ENCODE measurements at places on chromosomes 11 and 22.
A peak's percentile ranks its signal among the peaks of the same experiment; 100 is the strongest.

DNA sequence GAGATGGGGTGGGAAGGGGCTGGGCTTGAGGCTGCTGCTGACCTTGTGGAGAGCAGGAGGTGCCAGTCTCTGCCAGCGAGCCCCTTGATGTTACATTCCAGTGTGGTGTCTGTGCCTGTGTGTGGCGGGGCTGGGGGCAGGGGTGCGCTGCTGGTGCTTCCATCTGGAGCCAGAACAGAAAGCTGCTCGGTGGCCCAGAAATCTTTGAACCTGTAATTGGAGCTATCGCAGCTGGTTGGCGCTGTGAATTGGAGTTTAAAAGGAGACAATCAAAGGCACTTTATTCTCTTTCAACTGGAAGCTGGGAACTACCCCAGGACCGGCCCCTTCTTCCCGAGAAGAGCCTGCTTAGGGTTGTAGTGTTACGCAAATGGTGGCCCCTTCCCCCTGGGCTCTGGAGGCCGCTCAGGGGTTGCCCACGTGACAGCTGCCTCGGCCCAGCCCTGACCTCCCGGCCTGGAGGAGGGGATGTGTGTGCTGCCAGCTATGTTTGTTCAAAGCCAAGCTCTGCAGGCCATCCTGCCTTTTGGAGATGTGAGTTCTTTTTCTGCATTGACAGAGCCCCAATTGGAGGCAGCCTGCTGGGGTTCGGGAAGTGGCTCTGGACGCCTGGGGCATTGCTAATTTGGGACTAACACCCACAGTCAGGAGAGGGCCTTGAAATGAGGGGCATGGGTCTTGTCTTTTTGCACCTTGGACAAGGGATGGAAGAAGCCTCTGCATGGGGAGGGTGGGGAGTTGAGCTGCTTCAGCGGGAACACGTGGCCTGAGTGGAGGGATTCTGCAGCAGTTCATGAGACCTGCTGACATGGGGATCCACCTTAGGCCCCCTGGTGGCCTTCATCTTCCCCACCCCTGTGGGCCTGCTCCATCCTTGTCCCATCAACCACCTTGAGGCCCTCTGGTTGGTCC, 14.0 kb upstream of the ARSA start:
- DNase-seq, result no peak

GRCh38 chr11:64409707-64410403, 50.9 kb downstream of the RPS6KA4 start:
- DNase-seq, result no peak

DNA sequence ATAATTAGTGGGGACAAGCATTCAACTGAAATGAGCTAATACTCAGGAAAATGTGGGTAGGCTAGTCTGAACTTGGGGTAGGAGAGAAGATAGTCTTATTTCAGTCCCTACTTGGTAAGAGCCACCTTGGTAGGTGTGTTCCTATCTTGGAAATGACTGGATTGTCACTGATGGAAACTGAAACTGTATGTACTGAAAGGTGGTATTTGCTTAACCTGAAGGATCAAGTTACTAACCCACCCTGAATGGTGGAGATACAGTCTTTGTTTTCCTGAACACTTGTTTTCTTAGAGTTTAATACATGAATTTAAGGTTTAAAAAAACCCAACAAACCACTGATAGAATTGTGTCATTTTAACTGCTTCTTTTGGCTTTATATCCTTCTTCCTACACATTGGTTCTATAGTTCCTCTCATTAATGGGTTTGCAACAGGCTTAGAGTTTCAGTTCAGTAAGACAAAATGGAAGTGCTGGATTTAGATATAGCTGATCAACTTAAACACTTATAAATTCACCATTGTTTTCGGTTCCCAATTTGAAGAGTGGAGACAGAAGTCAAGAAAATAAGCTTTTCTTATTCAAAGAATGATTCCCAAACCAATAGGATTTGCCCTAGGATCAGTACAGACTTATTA, 4.2 kb downstream of the FAR1 start:
- no peak for DNase-seq

GRCh38 chr11:103464420-103464819, 355.2 kb downstream of the DYNC2H1 start:
- DNase-seq, result no peak

GRCh38 chr11:117501237-117501898, 173.7 kb downstream of the CEP164 start:
- no peak for DNase-seq

- no peak for DNase-seq
Measured at GRCh38 chr22:49070501-49070900, 757.2 kb downstream of the BRD1 start.

GRCh38 chr11:94958121-94958696, 15.1 kb downstream of the CWC15 start:
- no peak for DNase-seq

DNA sequence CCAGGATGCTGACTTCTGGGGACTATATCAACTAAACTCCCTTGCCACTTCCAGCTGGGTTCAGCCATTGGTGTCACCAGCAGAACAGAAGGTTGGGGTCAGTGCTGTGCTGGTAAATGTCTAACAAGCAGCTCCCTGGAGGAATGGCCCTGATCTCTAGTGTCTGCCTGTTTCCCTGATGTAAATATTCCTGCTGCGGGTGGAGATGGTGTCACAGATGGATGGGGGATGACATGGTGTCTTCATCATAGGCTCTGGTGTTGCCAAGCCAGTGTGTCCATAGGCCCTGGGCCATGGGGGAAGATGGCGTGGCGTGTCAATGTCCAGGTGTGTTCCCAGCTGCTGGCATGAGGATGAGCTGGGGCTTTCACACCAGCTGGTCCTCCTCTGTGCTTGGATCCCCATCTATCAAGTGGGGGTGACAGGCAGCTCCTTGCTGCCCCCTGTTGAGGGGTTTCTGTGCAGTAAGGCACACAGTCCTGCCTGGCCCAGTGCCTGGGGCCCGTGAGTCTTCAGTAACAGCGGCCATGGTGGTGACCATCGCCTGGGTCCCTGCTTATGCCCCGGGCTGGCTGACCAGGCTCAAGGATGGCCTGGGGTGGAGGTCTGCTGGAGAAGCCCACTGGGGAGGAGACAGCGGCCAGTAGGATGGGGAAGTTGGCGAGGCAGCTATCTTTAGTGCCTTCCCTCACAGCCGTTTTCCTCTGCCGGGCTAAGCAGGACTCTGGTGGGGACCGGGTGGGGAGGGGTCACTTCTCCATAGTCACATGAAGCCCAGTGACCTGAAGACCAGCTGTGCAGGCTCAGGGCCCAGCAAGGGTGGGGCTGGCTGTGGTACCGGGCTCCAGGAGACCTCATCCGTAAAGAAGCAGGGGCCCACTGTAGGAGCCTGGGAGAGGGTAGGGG, 12.7 kb downstream of the RPL3 start:
- DNase-seq, result no peak

DNA sequence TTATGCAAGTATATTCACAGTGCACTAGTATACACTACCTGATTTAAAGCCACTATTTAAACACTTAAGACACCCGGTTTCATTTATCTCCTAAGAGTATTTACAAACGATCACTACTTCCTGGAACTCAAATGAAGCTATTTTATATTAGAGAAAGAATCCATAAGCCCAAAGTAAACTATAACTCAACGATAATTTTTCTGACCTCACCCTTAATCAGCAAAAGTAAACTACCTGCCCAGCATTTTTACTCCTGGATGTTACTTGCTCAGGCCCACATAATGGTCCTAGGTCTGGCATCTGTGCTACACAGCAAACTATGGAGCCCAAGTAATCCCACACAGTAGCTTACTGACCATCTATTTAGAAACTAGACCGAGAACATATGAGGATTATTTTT, 33.4 kb downstream of the TSG101 start:
- no peak for DNase-seq

GRCh38 chr11:122692444-122692843, 36.9 kb downstream of the UBASH3B start:
- no peak for DNase-seq

GRCh38 chr22:38973289-38974169, 8.6 kb upstream of the APOBEC3B start:
- DNase-seq, result no peak

GRCh38 chr11:130499828-130500227, 51.4 kb downstream of the ADAMTS15 start:
- DNase-seq, result no peak

- no peak for DNase-seq
Measured at GRCh38 chr11:33988586-33989370, 62.8 kb upstream of the CAPRIN1 start.

GRCh38 chr11:113376156-113376555, 11.4 kb upstream of the ANKK1 start:
- no peak for DNase-seq

- DNase-seq, result no peak
Measured at GRCh38 chr22:50271519-50271970, 1.4 kb upstream of the MAPK11 start.

GRCh38 chr11:91795139-91795887, 429.3 kb upstream of the FAT3 start:
- no peak for DNase-seq

- DNase-seq, result no peak
Measured at GRCh38 chr11:48170241-48171233, 46.1 kb upstream of the OR4B1 start.

DNA sequence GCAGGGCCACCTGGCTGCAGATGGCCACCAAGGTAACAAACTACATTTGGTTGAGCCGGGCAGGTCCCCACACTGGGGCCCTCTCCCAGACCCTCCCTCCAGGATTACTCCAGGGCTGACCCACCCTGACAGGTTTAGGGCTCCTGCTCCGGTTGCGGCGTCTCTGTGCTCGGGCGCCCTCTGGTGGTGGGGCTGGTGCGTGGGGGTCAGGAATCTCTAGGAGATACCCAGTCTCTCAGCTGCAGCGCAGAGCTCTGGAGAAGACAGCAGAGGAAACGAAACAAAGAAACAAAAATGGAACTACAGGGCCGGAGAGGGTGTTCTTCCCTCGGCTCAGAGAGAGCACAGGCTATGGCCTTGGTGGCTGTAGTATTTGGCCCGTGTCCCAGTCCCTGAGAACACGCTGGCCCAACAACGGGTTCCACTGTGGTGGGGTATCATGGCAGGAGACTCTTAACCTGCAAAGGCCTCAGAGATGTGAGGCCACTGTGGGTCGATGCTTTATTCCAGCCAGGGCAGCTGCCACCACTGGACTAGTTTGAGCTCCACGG, 2.4 kb downstream of the C11orf96 start:
- no peak for DNase-seq

DNA sequence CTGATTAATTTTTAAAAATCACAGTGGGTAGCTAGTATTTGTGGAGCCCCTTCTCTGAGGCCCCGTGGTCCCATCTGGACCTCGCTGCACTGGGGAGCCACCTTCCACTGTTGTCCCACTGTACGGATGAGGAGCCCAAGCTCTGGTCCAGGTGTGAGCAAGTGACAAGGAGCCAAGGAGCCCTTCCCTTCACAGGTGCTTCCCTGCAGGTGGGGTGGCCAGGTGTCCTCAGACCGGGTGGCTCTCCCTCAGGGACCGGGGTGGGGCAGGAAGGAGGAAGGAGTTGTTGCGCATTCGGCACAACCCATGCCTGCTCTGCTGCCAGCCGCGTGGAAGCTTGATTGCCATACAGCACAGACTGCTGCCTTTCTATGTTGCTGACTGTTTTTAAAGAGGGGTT, 10.4 kb upstream of the SEPTIN5 start:
- no peak for DNase-seq

GRCh38 chr11:18490736-18491485, 35.3 kb downstream of the LDHAL6A start:
- DNase-seq, result no peak

GRCh38 chr11:3675971-3676370, 4.8 kb upstream of the CHRNA10 start:
- DNase-seq, result no peak

DNA sequence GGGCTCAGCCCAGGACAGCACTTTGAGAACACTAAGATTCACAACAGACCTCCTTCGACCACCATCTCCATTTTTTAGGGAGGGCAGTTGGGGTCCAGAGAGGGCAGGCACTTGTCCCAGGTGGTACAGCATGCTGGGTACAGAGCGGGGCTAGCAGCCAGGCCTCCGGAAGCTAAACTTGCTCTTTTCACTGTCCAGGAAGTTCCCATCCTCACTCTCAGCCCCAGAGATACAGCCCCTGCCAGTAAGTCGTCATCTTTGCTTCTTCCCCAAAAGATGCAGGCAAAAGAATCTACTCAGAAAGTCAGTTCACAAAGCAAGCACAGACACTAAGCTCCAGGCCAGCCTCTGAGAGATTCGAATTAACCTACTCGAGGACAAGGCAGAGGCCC, 6.7 kb upstream of the RAB3IL1 start:
- no peak for DNase-seq

GRCh38 chr11:45361551-45361950, 75.4 kb upstream of the SYT13 start:
- DNase-seq, result no peak

- no peak for DNase-seq
Measured at GRCh38 chr11:76662656-76663485, 7.7 kb downstream of the LRRC32 start.

GRCh38 chr22:17476838-17477237, 86.5 kb upstream of the SLC25A18 start:
- DNase-seq, result no peak

- peak; percentile 67 for DNase-seq
Measured at GRCh38 chr22:35257321-35258190, at the start of gene HMGXB4. Gene HMGXB4, plus strand, starts transcription at chr22:35257493. Its CDS starts 4,898 bp downstream, at chr22:35262391.

- no peak for DNase-seq
Measured at GRCh38 chr11:83118814-83119213, 38.1 kb upstream of the PCF11 start.

DNA sequence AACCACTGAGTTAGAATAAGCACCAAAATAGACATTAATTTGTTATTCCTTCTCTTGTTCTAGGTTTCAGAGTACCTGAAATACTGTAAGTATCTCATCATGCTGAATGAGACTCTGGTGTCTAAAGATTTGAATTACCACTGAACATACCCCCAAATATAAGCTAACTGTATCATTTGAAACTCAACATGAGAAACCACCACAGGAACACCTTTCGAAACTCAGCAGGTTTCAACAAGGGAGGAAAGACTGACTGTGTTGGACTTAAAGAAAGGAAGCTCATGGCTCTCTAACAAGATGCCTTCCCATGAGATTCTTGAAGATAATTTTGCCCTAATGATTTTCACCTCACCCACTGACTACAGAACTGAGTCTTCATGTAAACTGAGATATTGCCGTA, 37.0 kb downstream of the PRCP start:
- no peak for DNase-seq

DNA sequence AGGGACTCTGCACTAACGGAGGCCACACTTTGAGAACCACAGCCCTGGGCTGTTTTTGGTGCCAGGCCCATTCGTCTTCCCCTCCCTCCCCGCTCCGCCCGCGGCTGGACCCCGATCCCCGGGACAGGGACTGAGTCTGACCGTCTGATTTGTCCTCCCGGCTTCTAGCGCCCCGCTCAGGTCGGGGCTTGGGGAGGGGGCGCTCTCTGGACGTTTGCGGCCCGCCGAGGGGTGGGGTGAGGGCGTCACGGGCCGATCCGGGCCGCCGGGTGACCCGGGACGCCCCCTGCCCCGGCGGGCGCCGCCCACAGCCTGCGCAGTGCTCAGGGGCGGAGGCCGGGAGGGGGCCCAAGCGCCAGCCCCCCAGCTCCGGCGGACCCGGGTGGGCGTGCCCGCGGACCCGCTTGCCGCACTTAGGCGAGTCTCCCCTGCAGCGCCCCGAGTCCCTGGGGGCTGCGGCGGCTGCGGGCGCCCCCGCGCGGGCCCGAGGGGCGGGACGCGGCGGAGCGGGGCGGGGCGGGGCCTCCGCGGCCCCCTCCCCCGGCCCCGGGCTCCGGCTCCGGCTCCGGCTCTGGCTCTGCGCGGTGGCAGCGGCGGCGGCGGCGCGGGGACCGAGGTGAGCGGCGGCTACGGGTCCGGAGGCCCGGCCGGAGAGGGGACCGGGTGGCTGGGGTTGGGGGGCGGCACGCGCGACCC, 33.7 kb upstream of the PRR5 start:
- no peak for DNase-seq

GRCh38 chr11:440065-441042, 1.5 kb downstream of the ANO9 start:
- no peak for DNase-seq

- DNase-seq, result no peak
Measured at GRCh38 chr11:24198481-24198880, 298.4 kb upstream of the LUZP2 start.

All from SW 1271 (cell line).